Caki2 (cell line): ENCODE measurements at places on chromosomes 4 and X.

- no peak for DNase-seq
Observed at GRCh38 chrX:147228153-147228552, 413.6 kb upstream of the CXorf51A start.

DNA sequence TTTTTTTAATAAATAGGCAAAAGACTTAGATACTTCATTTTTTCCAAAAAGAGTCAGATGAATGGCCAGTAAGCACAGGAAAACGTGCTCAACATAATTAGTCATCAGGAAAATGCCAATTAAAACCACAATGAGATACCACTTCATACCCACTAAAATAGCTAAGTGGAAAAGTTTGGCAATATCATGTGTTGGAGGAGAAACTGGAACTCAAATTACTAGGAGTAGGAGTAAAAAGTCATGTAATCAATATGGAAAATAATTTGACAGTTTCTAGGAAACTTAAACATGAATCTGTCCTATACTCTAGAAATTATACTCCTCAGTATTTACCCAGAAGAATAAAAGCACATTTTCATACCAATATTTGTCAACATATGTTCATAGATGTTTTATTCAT is 449.8 kb downstream of the INPP4B start:
- DNase-seq: no peak

GRCh38 chr4:61992351-61992750 is 792.2 kb downstream of the ADGRL3 start:
- no peak for DNase-seq

DNA sequence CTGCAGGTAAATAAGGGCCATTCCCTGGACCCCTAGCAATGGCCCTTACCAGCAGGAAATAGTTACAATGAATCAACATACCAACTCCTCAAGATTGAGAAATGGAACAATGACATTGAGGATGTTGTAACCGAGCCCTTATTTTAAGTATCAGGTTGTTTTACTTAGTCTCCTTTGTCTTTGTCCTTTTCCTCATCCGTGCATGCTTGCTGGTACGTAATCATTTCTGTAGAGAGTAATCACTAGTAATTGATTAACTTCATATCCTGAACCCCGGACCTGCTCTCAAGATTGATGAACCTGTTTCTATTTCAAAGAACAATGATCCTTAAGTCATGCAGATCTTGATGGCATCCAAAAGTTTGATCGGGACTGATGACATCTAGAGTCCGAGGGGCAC is 98.6 kb upstream of the LANCL3 start:
- no peak for DNase-seq

- DNase-seq: no peak
Observed at GRCh38 chr4:110666030-110666429, 43.2 kb upstream of the PITX2 start.

GRCh38 chr4:61094854-61095598 is 105.1 kb upstream of the ADGRL3 start:
- DNase-seq: no peak
